Cardiac muscle cell (in vitro differentiated cells and primary cell): ENCODE measurements at places on chromosomes 12 and 14. TPM values are rescaled to one million over a fixed set of nuclear protein-coding genes. Genes with fewer than 3 reads are reported as not detected.
A peak's percentile ranks its signal among the peaks of the same experiment; 100 is the strongest.

- no peak overlapping the region for H3K27ac ChIP-seq
- no peaks in the 10 kb centered on the region for H3K27me3 ChIP-seq
- H3K4me1 ChIP-seq, result peaks cover 35% of the 10 kb centered on the region
- H3K36me3 ChIP-seq, result no peaks in the 10 kb centered on the region
- peak; percentile 52 for DNase-seq
These were observed 16.4 kb downstream of the ACVRL1 start for GRCh38 chr12:51923506-51924365.

GRCh38 chr14:52303236-52303635 is 10.9 kb upstream of the PTGER2 start:
- no peaks in the 10 kb centered on the region for H3K4me1 ChIP-seq
- H3K27me3 ChIP-seq, result peaks cover 5% of the 10 kb centered on the region
- H3K36me3 ChIP-seq, result no peaks in the 10 kb centered on the region
- H3K27ac ChIP-seq, result no peak overlapping the region
- DNase-seq, result no peak

The SIX1 gene
- 0.12 and 1.8 TPM in 2 replicates for total RNA-seq

The ITGB7 gene
- total RNA-seq, result 0.25 and 1.1 TPM in 2 replicates

GRCh38 chr12:53287741-53288216 is 7.6 kb upstream of the PFDN5 start:
- no peaks in the 10 kb centered on the region for H3K27me3 ChIP-seq
- H3K4me1 ChIP-seq, result no peaks in the 10 kb centered on the region
- DNase-seq, result peak; percentile 68
- no peak overlapping the region for H3K4me3 ChIP-seq

The KRT77 gene
- total RNA-seq, result not detected in 2 replicates

- peak; percentile 78 for DNase-seq
- H3K36me3 ChIP-seq, result no peaks in the 10 kb centered on the region
- H3K27ac ChIP-seq, result no peak within 1 kb of the TSS
- peaks cover 74% of the 10 kb centered on the region for H3K27me3 ChIP-seq
These were observed at the start of gene STXBP6 for GRCh38 chr14:25049568-25050268. TSS of gene STXBP6 (minus strand) at chr14:25050147. CDS start at chr14:24974818, 75,329 bp downstream.

DNA sequence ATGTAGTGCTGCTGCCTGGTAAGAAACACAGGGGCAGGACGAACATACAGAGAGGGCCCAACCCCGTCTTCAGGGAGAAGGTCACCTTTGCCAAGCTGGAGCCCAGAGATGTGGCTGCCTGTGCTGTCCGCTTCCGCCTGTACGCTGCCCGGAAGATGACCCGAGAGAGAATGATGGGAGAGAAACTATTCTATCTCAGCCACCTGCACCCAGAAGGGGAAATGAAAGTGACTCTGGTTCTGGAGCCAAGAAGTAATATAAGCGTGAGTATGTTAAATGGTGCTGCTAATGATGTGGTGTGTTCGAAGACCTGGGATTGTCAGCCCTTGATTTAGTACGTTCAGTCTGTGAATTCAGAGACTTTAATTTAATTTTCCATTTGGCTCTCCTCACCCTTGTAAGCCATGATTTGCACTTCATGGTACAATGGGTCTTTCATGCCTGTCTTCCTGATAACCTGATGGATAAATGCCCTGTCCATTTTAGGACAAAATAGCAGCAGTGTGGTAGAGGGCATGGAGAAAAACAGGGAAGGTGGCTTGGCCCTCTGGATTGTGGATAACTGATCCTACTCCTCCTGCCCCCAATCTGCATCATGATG is 318.9 kb downstream of the SNAPC1 start:
- H3K4me3 ChIP-seq, result no peak overlapping the region
- H3K4me1 ChIP-seq, result no peaks in the 10 kb centered on the region
- no peak overlapping the region for H3K27ac ChIP-seq
- H3K36me3 ChIP-seq, result no peaks in the 10 kb centered on the region

GRCh38 chr14:77589099-77589498 is 27.3 kb downstream of the SPTLC2 start:
- no peak overlapping the region for H3K4me3 ChIP-seq
- H3K27ac ChIP-seq, result no peak overlapping the region
- no peaks in the 10 kb centered on the region for H3K36me3 ChIP-seq

The COCH gene
- 1.1 and 3.2 TPM in 2 replicates for total RNA-seq

The KRT8 gene
- total RNA-seq, result 480 and 946 TPM in 2 replicates
